Activated T-helper 9 cell treated with anti-CD3 and anti-CD28 coated beads, Interleukin-2, amount 50 U/mL, for 16 hours (primary cell): ENCODE measurements at places on chromosomes 7 and 10.

GRCh38 chr7:3979611-3980299, 678.7 kb downstream of the SDK1 start:
- DNase-seq = no peak

DNA sequence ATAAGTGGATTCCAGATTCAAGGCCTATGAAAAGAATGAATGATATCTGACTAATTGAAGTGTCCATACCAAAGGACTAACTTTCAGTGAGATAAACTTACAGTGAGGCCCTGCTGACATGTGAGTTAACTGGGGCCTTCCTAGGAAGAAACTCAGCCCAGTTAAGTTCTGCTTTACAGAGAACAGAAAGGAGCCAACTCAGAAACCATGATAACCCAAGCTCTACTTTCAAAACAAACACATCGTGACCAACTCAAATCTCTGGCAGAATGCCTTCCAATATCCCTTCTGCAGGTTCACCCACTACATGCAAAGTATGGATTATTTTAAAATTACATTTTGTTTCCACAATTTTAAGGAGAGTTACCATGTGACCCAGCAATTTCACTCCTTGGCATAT, 75.8 kb upstream of the MRLN start:
- DNase-seq = no peak

GRCh38 chr10:3222068-3222467, 49.5 kb upstream of the PITRM1 start:
- DNase-seq = no peak

DNA sequence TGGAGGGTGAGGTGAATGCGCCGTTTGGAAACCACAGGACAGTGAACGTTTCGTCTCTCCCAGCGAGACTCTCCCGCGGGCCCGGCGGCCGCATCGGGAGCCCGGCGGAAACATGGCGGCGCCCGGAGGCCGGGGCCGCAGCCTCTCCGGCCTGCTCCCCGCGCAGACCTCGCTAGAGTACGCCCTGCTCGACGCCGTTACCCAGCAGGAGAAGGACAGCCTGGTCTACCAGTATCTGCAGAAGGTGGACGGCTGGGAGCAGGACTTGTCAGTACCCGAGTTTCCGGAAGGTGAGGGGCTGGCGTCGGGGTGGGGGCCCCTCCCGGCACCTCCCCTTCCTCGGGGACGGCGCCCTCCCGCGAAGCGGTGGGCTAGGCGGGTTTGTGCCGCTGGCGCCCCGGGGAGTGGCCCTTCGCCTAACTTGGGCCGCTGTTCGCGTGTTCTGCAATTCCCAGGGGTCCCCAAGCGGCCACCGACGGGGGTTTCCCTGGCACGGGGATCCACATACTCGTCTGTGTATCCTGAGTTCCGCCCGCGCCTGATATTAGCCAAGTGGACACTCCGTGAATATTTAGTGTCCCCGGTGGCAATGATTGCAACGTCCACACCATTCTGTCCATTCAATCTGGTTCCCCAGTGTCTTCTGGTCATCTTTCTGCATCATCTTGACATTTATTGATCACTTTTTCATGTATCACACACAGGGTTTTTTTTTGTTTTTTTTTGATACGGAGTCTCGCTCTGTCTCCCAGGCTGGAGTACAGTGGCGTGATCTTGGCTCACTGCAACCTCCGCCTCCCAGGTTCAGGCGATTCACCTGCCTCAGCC, 514 bp downstream of the NHLRC2 start:
- DNase-seq = peak; percentile 19

DNA sequence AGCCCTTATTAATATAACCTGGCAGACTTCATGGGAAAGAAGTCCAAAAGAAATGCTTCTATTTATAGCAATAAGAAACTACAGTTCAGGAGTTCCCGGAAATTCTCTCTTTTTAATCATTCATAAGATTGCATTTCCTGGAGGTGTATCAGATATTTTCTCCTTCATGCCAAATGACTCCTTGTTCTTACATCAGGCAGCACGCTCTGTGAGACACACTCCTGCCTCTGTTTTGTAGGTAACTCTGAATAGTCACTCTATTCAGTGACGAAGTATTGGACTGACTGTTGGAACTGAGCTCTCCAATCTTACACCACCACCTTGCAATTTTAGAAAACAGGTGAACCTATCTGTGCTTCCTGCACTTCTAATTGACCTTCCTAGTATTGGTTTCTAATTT, 78.7 kb upstream of the MSRB2 start:
- no peak for DNase-seq

- no peak for DNase-seq
Measured at GRCh38 chr7:111096997-111097396, 6.1 kb downstream of the LRRN3 start.

- DNase-seq = no peak
Measured at GRCh38 chr7:12553416-12553815, 17.1 kb upstream of the SCIN start.

GRCh38 chr7:115546790-115547189, 483.8 kb downstream of the TFEC start:
- no peak for DNase-seq

DNA sequence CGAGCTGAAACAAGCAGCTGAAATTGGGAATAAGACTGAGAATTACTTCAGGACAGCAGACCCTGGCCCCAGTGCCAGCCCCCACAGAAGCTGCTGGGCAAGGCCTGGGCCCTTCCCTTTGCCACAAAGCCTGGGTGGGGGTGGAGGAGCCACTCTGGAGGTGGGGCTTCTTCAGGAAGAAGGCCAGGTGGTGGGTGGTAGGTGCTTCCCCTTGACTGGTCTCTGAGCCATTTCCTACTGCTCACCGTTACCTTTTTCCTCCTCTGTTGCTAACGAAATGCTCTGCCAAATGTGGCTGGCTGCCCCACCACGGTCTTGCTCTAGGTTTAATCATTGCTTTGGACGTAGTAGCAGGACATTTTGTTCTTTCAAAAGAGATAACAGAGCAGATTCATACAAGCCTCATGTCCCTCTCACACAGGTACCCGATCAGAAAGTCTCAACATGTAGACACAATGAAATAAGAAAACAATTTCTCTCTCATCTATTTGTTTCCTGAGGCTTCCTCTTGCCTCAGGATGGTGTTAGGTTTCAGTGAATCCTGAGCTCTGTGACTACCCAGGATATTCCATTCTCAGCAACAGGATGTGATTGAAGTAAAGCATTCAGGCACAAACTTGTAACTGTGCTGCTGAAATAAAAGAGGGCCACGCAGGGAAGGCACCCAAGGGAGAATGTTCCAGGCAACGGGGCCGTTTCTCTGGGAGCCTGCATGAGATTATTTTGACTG, 66.5 kb downstream of the WDR11 start:
- DNase-seq = no peak

DNA sequence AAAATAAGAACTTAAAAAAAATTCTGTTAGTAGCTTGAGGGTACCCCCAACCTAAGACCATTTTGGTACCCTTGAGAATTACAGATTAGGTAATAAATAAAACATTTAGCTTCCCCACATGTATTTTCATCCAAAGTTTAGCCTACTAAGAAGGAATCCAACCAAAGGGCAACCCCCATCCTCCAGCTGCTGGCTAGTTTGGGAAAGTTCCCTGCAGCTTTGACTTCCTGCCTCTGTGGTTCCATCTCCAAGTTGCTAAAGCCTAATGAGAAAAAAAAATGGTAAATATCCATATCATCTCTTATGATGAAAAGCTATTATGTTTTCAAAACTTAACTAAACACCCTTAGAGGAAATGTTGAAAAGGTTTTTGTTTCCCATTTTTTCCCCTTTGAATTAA, 547.2 kb downstream of the ANKRD7 start:
- no peak for DNase-seq

GRCh38 chr10:130994845-130995244, 316.7 kb downstream of the TCERG1L start:
- no peak for DNase-seq

DNA sequence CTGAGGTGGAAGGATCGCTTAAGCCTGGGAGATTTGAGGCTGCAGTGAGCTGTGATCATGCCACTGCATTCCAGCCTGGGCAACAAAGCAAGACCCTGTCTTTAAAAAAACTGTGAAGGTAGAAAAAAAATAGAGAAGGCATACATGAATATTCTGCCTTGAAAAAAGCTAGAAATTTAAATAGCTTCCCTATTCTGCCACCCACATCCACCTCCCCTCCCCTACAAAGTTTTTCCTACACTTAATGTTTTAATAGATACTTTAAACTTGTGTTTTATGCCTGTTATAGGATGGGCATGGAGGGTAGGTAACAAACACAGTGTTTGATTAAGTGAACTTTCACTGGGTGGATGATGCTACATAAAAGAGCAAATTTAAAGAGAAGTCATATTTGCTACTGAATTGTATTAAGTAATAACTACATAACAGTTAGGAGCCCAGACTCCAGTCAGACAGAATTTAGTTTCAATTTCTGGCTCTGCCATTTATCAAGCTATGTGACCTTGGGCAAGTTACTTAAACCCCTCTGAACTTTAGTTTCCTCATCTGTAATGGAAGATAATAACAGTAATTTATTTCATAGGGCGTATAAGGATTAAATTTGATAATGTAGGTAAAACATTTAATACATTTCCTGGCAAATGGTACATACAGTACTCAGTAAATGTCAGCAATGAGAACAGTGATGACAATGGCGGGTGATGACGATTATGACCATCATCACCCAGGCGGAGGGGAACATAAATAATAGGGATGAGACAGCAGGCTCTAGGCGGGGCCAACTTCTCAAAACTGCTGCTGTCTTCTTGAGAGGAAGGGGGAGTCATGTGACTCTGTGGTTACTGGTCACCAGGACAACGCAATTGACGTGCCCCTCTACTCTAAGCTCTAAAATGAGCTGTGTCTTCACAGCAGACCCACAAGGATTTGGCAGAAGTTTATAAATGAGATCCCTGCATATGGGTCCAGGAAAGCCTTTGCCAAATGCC, 15.8 kb downstream of the DNMBP start:
- peak; percentile 5 for DNase-seq

GRCh38 chr10:71270301-71271220, 48.5 kb upstream of the SLC29A3 start:
- no peak for DNase-seq

DNA sequence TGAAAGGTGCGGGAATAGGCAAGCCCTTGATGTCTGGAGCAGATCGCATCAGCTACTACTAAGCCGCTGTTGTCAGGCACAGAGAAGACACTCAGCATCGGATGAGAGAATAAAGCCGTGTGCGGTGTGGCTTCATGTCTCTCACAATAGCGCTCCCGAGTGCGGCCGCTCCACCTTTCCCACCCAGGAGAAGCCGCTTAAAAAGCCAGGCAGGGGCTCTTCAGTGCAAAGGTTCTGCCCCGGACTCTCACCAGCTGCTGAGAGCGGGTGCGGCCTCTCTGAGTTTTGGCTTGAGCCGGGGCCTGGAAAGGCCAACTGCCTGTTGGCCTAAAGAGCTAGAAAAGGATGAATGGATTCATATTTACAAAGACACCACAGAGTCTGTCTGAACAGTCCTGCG, 600.6 kb downstream of the DNAJB6 start:
- DNase-seq = no peak

- no peak for DNase-seq
Measured at GRCh38 chr10:8677642-8678041, 623.2 kb downstream of the GATA3 start.

DNA sequence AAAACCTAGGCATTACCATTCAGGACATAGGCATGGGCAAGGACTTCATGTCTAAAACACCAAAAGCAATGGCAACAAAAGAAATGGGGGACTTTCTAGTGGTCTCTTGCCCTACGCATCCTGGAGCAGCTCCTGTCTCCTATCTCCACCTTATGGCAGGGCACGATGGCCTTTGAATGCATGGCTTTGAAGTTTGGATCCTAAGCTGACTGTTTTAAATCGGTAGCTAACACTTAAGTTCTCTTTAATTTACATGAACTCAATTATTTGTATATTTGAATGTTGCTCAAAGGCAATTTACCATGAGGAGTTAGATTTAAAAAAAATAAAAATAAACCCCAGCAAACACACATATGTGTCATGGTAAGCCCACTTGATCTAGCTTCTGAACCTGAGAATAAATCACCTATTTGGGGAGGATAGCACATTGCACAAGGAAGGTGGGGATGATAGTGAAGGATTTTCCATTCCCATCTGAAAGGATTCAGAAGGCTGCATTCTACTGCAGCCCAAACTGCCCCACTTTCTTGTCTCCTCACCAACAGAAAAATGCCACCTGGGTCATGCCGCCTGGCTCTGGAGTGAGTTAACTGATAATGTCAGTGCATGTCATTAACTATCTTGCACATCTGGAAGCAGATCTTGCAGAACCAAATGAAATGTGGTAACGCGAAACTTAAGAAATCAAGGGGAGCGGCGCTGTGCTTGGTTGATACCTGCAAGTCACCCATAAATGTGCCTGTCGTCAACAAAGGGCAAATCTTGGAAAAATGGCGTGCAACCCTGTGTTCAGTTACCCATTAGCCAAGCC, 12.4 kb downstream of the KLF6 start:
- no peak for DNase-seq

- DNase-seq = no peak
Measured at GRCh38 chr10:132158122-132158741, 28.5 kb upstream of the DPYSL4 start.

DNA sequence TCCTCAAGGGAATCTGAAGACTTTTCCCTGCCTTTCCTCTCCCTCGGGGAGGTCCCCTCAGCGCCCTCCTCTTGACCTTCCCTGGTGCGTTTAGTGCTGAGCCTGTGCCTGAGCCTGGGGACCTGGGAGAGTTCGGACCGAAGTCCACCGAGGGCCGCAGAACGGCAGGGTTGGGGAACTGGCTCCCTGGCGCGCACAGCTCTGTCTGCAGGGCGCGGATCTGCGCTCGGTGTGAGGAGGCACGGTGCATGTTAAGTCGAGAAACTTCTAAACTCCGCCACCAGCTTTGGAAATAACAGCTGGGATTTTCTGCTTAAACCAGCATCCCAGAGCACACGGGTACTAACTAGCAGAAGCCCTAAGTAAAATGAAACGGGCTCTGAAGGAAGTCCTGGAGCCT, 44.2 kb upstream of the SLC29A4 start:
- no peak for DNase-seq

DNA sequence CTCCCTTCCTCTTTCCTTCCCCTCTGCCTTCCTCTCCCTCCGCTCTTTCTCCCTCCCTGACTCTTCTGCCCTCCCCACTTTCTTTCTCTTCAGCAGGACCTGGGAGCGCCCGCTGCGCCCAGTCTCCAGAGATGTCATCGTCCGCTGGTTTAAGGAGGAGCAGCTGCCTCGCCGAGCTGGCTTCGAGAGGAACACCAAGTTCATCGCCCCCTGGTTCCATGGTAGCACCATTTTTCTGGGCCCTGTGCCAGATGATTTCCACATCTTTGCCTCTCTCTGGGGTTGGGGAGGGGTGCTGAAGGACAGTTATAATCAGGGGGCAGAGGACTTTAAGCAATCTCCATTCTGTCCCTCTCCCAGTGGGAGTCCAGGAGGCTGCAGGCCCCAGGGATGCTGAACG, 71.6 kb downstream of the SH2D4B start:
- no peak for DNase-seq

GRCh38 chr7:50738932-50739331, 43.8 kb downstream of the GRB10 start:
- no peak for DNase-seq

DNA sequence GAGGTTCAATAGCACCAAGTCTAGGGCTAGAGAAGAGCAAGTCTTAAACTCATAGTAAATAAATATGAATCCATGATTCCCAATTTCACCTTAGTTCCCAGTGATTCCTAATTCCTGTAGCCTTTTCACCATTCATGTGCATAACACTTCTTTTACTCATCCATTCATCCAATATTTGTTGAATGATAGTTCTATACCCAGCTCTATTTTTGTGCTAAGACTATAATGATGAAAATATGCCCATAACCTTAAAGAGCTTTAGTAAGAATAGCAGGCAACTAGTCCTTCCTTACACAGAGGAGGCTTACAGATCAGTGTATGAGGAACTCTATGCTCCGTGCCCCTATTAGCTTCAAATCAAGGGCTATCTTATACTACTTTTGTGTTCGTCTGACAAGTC, 280.2 kb upstream of the CHRM2 start:
- DNase-seq = no peak

- DNase-seq = no peak
Measured at GRCh38 chr10:12974491-12975199, 26.9 kb downstream of the CCDC3 start.
